ENCODE measurements at places on chromosomes 11 and 22. TPM values are rescaled to one million over a fixed set of nuclear protein-coding genes. Genes with fewer than 3 reads are reported as not detected.

The NRIP3 gene
- 0.37 TPM for total RNA-seq

The LMNTD2 gene
- 6.1 TPM for total RNA-seq

The SNU13 gene
- total RNA-seq = 286 TPM

- H3K27ac ChIP-seq = no peak overlapping the region
- no peaks in the 10 kb centered on the region for H3K36me3 ChIP-seq
- no peaks in the 10 kb centered on the region for H3K4me1 ChIP-seq
- DNase-seq = no peak
- no peak overlapping the region for H3K4me3 ChIP-seq
Observed at GRCh38 chr11:113141010-113141409, 173.4 kb upstream of the TTC12 start.

GRCh38 chr22:33659448-33659847, 260.8 kb downstream of the LARGE1 start:
- no peaks in the 10 kb centered on the region for H3K36me3 ChIP-seq
- H3K4me1 ChIP-seq = no peaks in the 10 kb centered on the region
- no peak for DNase-seq

- no peak for DNase-seq
- no peaks in the 10 kb centered on the region for H3K27me3 ChIP-seq
- no peaks in the 10 kb centered on the region for H3K4me1 ChIP-seq
- peaks cover 16% of the 10 kb centered on the region for H3K36me3 ChIP-seq
- no peak overlapping the region for H3K27ac ChIP-seq
- no peak overlapping the region for H3K4me3 ChIP-seq
Observed at GRCh38 chr11:72295471-72295870, 51.5 kb upstream of the PHOX2A start.

GRCh38 chr22:50606946-50607658, 6.5 kb downstream of the MAPK8IP2 start:
- H3K4me3 ChIP-seq = no peak overlapping the region
- no peaks in the 10 kb centered on the region for H3K36me3 ChIP-seq
- no peak overlapping the region for H3K27ac ChIP-seq
- H3K4me1 ChIP-seq = no peaks in the 10 kb centered on the region
- DNase-seq = no peak

- DNase-seq = no peak
- no peaks in the 10 kb centered on the region for H3K4me1 ChIP-seq
- no peaks in the 10 kb centered on the region for H3K27me3 ChIP-seq
- H3K4me3 ChIP-seq = no peak overlapping the region
- H3K27ac ChIP-seq = no peak overlapping the region
Observed at GRCh38 chr22:39123751-39124581, 26.9 kb downstream of the APOBEC3H start.

DNA sequence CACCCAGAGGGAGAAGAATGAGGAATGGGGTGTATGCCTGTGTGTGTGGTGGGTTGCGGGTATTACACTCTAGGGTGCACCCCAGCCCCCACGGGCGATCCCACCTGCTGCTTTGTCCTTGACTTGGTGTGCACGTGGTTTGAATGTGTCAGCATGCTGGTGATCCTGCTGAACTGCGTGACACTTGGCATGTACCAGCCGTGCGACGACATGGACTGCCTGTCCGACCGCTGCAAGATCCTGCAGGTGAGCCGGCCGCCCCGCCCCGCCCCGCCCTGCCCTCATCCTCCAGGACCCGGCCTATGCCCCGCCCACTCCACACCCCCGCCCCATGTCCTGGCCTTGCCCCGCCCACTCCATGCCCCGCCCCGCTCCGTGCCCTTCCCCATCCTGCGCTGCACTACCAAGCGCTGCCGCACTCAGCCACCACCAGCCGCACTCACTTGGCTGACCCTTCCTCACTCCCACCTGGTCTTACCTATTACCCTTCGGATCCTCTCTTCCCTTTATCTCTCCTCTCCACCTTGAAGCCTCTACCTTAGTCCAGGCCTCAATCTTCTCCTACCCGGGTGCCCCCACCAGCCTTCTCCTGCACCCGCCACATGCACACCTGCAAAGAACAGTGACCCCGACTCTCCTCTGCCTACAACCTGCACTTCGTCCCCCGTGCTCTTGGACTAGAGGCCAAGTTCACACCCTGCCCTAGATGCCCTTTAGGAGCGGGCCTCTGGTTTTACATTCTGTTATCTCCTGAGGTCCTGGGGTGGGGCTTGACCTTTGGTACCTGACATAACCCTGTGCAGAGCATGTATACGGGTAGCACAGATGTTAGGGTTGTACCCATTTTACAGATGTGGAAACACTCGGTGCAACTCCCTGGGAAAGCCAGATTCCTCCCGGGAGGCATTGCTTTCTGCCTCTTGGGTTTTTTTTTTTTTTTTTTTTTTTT, 27.7 kb downstream of the CACNA1I start:
- no peak overlapping the region for H3K27ac ChIP-seq
- H3K4me3 ChIP-seq = no peak overlapping the region
- peak; percentile 38 for DNase-seq
- H3K27me3 ChIP-seq = peaks cover 42% of the 10 kb centered on the region
